ENCODE measurements at places on chromosomes 12 and 14.

DNA sequence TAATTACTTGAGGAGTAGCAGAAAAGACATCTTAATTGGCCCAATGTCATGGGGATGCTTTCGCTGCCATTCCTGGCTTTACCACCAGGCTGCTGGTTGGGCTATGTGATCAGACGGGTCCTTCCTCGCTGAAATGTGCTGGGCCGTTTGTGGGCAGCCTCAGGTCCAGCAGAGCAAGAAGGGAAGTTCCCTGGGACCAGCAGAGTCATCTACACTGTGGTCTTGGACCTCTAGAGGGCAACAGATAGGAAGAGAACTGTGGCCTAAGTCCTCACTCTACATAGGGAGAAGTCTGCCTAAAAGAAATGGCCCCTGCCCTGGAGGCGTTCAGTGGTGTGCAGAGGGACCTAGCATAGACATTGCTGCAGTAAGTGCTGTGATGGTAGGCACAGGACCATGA is 10.9 kb downstream of the EVL start:
- DNase-seq, result peak; percentile 70

- DNase-seq, result no peak
These were observed 86.0 kb downstream of the SETD3 start for GRCh38 chr14:99394602-99395156.

GRCh38 chr14:67232066-67232465 is 9.2 kb upstream of the PALS1 start:
- DNase-seq, result no peak

- no peak for DNase-seq
These were observed 6.0 kb upstream of the SLC22A17 start for GRCh38 chr14:23358553-23359166.

- DNase-seq, result no peak
These were observed 47.2 kb downstream of the NPAS3 start for GRCh38 chr14:32985866-32986265.

All from activated CD4-positive, alpha-beta T cell treated with anti-CD3 and anti-CD28 coated beads, Interleukin-2, amount 50 U/mL, for 48 hours (primary cell).